Stimulated activated CD8-positive, alpha-beta memory T cell treated with anti-CD3 and anti-CD28 coated beads, Interleukin-15, amount 100 ng/mL, for 4 hours (primary cell): ENCODE measurements at places on chromosomes 5 and 9.

DNA sequence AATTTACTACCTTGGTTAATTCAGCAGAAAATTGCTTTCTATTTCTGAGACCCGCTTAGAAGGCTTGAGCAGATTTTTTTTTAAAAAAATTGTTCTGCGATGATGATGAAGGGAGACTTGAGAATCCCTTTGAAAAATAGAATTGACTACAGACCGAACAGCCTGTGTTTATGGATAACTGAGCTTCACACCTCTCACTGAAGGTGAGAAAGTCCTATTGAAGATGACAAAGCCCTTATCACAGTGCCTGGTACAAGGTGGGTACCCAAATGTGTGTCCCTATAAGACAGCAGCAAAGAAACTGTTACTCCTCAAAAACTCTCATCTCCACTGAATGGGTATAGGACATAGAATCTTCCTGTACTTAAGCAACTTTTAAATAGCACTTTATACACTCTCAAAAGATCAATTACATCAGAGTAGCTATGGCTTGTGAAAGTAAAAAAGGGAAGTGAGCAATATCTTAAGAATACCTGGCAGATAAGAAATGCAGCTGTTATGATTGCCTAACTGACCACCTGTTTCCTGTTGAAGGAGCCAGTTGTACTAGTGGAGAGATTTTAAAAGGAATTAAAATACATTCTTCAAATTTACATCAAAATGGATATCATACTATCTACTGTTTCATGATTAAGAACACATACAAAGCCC lies 419.7 kb downstream of the CHSY3 start:
- DNase-seq, result no peak

DNA sequence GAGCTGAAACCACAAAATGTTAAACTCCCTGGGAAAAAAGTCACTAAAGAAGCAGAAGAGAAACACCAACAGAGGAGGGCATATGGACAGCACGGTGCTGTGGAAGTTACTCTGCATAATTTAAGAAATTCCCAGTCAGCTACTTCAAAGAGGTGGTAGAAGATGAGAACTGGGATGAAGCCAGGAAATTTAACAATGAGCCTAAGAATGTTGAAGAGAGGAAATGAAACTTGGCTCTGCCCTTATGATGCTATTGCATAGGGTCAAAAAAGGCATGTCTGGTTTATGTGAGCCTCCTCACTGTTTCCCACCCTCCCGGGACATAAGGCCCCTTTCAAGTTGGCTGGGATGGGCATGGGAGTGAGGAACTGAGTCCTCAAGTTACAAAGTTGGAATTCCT lies 25.4 kb upstream of the SNX18 start:
- DNase-seq, result no peak

- no peak for DNase-seq
Observed at GRCh38 chr9:79763671-79764285, 192.0 kb downstream of the TLE4 start.

GRCh38 chr9:3032898-3033297 lies 189.0 kb upstream of the PUM3 start:
- no peak for DNase-seq

- no peak for DNase-seq
Observed at GRCh38 chr5:67035098-67035740, 161.4 kb downstream of the CD180 start.

GRCh38 chr9:114154600-114155102 lies 686 bp upstream of the COL27A1 start:
- DNase-seq, result no peak

DNA sequence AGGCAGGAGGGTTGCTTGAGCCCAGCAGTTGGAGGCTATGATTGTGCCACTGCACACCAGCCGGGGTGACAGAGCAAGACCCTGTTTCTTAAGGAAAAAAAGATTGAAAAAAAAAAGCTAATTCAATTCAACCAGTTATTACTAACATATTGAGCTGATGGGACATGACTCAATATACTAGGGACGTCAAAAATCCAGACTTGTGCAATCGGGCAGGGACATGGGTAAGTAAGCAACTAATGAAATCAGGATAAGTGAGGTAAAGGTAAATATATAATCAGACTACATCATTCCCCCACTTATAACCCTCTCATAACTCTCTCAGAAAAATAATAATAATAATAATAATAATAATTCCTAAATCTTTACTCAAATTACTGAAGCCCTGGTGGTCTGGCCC lies 975 bp upstream of the HAVCR1 start:
- DNase-seq, result no peak

- DNase-seq, result no peak
Observed at GRCh38 chr5:158824241-158824882, 275.4 kb downstream of the EBF1 start.

- DNase-seq, result no peak
Observed at GRCh38 chr9:73172901-73173215, 21.2 kb downstream of the ANXA1 start.

- DNase-seq, result no peak
Observed at GRCh38 chr9:87599901-87600610, 102.4 kb downstream of the DAPK1 start.

- no peak for DNase-seq
Observed at GRCh38 chr9:35790385-35791296, 750 bp upstream of the NPR2 start.

- no peak for DNase-seq
Observed at GRCh38 chr5:7851240-7851592, 283 bp upstream of the CFAP90 start.

- no peak for DNase-seq
Observed at GRCh38 chr5:136021016-136021405, 7.8 kb upstream of the TGFBI start.

- DNase-seq, result no peak
Observed at GRCh38 chr5:51326844-51327243, 56.4 kb upstream of the ISL1 start.

DNA sequence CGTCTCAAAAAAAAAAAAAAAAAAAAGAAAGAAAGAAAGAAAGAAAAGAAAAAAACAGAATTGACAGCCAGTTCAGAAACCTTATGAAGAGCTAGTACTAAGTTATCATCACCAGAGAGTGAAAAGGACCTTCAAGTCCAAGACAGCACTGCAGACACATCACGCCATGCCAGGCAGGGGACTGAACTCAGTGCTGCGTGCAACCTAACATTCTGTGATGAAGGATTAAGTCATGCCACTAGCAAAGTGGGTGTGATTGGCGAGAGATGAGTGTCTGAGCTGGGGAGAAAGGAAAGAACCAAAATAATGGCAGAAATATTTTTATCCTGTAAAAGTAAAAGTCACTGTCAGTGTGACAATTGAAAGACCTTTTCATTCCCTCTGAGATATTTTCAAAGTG lies 54.7 kb downstream of the MAP1B start:
- DNase-seq, result no peak

GRCh38 chr9:124050955-124051354 lies 39.4 kb downstream of the LHX2 start:
- no peak for DNase-seq

GRCh38 chr9:107260437-107261081 lies 22.5 kb upstream of the RAD23B start:
- DNase-seq, result no peak

DNA sequence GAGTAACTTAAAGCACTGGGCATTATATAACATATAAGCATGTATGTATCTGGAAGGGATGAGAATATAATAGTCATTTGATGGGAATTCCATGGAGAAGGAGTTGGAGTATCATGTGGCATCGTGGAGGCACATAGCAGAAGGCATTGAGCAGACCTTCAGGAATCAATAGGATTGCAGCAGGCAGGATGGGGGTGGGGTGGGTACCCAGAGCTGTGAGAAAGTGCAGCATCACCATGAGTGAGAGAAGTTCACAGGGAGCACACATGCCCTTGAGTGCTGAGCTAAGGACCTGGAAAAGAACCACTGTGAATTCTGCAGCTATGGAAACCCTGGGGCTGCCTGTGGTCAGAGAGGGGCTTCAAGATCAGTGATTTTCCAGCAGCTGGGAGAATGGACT lies 57.3 kb downstream of the MED10 start:
- no peak for DNase-seq

DNA sequence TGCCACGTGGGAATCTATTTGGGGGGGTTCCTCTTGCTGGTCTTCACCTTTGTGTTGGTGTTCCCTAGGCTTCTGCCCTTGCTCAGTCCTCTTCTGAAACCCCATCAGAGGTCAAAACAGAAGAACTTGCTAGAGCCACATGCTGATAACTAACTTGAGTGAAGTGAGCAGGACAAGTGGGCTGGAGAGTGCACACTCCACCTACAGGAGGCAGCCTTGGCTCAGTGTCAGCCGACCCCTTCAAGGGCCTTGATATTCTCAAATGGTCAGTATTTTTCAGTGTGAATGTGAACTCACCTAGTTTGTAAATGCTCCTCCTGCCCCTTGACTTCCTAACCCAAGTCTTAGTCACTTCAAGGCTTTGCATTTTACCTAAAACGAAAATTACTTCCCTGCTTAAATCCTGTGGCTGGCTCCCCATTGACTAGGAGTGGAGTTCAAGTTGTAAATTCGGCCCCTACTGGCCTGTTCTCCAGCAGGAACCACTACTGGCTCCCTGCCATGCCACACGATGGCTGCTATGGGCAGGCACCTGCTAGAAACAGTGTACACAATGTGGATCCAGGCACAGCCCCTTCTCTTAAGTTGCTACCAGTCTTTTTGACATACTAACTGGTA lies 3.6 kb upstream of the SLC1A3 start:
- DNase-seq, result no peak

GRCh38 chr5:142829801-142830220 lies 59.6 kb downstream of the ARHGAP26 start:
- no peak for DNase-seq

GRCh38 chr5:35884773-35885172 lies 28.1 kb downstream of the IL7R start:
- DNase-seq, result no peak

GRCh38 chr5:71537687-71538086 lies 49.5 kb upstream of the MCCC2 start:
- no peak for DNase-seq

DNA sequence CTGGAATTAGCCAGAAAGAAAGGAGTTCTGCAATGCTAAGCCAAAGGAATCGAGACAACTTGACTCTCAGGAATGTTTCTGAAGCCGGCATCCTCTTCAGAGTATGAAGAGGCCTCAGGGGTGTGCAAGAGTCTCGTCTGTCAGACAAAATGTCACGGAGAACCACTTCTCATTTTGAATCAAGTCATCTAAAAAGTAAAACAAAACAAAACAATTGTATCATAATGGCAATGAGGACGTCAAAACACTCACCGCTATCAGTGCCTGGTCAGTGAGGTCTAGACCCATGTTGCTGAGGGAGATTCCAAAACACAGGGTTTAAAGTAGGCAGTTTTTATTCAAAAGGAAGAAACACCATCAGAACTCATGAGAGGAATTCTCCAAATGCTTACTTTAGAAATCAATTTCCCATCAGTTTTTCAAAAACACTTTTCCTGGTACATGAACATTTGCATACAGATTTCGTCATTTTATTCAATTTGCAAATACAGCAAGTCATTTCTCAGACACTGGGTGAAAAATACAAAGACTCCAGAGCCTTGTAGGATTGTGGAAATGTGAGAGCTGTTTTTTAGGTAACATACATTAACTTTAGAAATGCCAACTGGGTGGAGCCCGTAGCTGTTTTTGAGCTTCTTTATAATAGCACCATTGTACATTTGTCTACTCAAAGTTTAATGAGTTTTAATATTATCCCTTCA lies 89.5 kb upstream of the MAP3K1 start:
- no peak for DNase-seq

DNA sequence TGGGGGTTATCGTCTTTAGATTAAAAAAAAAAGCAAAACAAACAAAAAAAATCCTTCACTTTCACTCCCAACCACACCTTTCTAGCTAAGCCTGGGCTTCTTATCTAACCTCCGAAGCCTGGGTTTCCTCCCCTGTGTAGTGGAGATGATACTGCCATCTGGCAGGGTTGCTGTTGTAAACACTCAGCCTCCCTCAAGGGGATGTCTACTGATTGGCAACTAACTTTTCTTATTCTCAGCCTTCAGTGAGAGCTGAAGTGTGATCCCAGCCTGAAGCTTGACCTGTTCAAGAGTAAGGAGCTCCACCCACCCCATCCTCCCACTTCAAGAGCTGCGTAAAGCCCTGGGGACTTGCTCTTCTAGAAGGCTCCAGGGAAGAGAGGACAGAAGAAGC lies 21.5 kb upstream of the WWC1 start:
- no peak for DNase-seq

DNA sequence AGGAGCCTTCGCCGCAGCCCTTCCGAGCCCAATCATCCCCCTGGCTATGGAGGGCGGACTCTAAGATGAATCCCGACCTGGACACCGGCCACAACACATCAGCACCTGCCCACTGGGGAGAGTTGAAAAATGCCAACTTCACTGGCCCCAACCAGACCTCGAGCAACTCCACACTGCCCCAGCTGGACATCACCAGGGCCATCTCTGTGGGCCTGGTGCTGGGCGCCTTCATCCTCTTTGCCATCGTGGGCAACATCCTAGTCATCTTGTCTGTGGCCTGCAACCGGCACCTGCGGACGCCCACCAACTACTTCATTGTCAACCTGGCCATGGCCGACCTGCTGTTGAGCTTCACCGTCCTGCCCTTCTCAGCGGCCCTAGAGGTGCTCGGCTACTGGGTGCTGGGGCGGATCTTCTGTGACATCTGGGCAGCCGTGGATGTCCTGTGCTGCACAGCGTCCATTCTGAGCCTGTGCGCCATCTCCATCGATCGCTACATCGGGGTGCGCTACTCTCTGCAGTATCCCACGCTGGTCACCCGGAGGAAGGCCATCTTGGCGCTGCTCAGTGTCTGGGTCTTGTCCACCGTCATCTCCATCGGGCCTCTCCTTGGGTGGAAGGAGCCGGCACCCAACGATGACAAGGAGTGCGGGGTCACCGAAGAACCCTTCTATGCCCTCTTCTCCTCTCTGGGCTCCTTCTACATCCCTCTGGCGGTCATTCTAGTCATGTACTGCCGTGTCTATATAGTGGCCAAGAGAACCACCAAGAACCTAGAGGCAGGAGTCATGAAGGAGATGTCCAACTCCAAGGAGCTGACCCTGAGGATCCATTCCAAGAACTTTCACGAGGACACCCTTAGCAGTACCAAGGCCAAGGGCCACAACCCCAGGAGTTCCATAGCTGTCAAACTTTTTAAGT lies 819 bp downstream of the ADRA1B start:
- no peak for DNase-seq

GRCh38 chr9:103991698-103992097 lies 102.4 kb upstream of the SMC2 start:
- no peak for DNase-seq

DNA sequence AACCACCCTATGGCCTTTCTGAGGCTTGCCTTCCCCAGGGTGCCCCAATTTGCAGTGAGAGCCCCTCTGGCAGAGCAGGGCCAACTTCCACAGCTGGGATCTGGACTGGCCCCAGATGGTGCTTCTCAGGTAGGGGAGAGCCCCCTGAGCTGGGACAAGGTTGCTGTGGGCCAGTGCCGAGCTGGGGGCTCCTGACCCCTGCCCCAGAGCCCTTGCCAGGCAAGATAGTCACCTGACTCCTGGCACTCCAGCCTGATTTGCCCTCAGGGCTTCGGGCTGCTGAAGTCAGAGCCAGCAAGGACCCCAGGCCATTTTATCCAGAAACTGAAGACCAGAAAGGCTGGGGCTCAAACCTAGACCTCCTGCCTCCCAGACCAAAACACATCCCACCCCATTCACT lies 33.4 kb upstream of the AKNA start:
- DNase-seq, result no peak

- DNase-seq, result no peak
Observed at GRCh38 chr5:73120222-73121118, at the start of gene TMEM171. TMEM171 (plus strand) TSS chr5:73120575; CDS start chr5:73123374, 2,799 bp downstream.

GRCh38 chr9:110308633-110309038 lies 29.0 kb downstream of the TXNDC8 start:
- no peak for DNase-seq
